Thoracic aorta (tissue), 2 donors: ENCODE measurements at places on chromosomes 11 and 22. TPM values are rescaled to one million over a fixed set of nuclear protein-coding genes. Genes with fewer than 3 reads are reported as not detected.

Gene LRRC74B
- total RNA-seq, result not detected

Gene PHF21B
- total RNA-seq, result 2.1 TPM

Gene A4GALT
- 68.4 TPM for total RNA-seq

Gene POLA2
- total RNA-seq, result 13.5 TPM

Gene BAIAP2L2
- total RNA-seq, result not detected

Gene NECTIN1
- total RNA-seq, result 4.4 TPM

Gene NCF4
- total RNA-seq, result 38.1 TPM
